ENCODE measurements at places on chromosomes 12 and 14.

- DNase-seq, result no peak
These were observed 12.2 kb downstream of the CLMN start for GRCh38 chr14:95307402-95308041.

DNA sequence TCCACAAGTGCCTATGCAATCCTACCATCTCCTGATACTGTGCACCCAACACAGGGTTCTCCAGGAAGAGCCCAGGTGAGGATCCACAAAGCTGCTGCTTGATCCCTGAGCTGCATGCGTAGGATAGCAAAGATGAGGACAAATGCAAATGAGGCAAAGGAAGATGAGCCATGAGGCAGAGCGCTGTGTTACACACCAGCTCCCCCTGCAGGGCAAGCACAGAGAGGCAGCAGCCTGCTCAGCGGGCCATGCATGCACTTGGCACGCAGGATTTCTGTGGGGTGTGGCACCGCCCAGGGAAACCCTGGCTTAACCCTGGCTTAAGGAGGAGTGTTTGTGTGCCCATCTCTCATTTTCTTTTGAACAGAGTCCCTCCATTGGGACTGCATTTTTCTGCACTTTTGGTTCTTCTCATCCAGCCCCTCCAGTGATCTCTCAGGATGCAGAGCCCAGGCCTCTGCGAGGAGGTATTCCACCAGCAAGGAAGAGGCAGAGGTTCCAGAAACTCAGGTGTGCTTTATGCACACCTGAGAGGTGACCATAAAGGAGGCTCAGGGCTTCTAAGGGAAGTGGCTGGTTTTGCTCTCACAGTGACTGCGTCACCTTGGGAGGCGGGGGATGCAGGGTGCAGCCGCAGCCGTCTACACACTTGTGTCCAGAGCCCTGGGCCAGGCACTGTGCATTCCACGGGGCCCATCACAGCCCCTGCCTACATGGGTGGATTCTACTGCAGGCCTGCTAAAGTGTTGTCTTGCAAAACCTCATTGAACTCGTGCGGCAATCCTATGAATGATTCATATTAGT, 973.3 kb upstream of the TMEM132C start:
- peak; percentile 3 for DNase-seq

DNA sequence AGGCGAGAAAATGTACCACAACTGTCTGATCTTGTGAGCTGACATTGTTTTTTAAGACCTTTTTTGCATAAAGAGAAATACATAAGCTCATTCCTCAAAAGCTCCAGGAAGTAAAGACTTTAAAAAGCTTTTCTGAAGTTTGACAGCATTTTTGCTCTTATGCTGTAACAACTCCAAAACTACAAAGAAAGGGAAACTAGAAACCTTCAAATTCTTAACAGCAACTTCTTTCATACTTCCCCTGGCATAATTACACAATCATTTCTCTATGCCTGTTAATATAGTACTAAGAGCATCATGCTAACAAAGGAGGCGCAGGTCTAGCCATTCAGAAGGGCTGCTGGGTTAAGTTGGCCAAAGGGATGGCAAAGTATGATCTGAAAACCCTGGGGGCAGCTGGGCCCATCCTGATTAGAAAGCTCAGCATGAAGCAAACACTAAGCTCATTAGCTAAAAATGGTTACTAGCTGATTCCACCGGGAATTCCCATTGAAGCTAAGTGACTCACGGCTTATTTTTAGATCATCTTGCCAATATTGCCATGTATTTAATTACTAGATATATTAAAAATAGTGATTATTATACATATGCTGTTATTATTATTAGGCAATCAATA, 26.1 kb upstream of the ANP32D start:
- no peak for DNase-seq

DNA sequence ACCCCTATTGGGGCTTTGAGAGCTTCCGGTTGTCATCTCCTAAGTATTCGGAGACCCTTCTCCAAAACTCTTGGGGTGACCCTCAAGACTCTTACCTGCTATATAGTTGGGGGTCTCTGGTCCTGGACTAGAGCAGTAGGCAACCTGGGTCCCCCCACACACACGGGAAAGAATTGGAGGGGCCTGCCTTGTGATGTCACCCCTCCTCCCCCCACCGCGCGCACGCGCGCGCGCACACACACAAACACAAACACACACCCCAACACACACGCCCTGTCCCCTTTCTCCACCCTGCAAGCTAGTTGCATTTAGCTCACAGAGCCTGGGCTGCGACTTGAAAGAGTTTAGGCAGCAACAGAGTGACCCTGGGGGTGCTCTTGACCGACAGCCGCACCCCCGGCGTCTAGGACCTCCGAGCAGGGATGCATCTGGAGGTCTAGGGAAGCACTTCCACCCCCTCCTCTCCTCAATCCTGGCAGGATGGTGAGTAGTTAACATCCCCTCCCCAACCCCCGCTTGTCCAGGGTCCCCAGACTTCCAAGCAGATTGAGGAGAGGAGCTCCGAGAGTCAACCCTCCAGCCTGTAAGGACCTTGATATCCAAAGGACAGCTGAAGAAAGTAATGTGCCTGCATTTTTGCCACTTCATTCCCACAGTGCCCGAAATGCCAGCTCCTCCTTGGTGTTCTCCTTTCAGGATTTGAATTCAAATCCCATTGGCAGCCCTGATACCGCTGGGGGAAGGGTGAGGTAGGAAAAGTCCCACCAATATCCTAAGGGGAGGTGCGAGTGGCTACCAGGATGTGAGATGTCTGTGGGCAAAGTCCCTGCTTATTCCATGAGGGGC, 1.4 kb upstream of the DNAJC14 start:
- DNase-seq, result peak; percentile 29

DNA sequence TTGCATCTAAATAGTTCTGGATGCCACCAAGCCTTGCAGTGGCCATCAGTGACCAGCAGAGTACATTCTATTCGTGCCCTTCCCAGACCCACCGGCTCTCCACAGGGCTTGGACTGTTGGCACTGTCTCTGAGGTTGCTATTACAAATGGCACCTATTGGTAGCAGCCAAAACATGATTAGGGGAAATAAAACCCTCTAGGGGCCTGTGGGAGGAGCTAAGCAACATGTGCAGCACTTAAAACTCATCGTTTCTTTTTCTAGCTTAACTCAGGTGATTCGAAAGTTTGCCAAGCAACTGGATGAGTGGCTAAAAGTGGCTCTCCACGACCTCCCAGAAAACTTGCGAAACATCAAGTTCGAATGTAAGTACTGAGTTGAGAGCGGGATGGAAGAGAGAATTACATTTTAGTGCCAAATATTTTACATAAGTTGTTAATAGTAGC, 65.4 kb upstream of the RIC8B start:
- DNase-seq, result no peak

GRCh38 chr14:61591862-61592261, 103.5 kb upstream of the HIF1A start:
- no peak for DNase-seq

DNA sequence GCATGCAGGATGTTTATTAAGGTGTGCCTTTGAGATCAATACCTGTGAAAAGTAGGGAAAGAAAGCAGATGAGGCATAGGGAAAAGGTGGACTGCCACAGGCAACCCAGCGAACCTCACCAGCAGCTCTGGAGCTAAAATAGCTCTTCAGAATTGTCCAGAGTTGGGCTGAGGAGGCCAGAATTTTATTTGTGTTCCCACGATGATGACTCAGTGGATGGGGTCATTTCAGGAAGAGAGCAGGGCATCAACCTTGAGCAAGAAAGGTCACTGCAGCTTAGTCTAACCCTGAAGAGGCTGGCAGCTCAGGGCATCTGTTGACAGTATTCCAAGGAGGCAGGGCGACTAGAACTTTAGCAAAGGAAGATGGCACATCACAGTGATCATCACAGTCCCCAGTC, 696.1 kb downstream of the DIO2 start:
- no peak for DNase-seq

GRCh38 chr14:57834961-57835360, 30.9 kb downstream of the SLC35F4 start:
- no peak for DNase-seq

- no peak for DNase-seq
These were observed 107.4 kb downstream of the TSHR start for GRCh38 chr14:81062816-81063215.

DNA sequence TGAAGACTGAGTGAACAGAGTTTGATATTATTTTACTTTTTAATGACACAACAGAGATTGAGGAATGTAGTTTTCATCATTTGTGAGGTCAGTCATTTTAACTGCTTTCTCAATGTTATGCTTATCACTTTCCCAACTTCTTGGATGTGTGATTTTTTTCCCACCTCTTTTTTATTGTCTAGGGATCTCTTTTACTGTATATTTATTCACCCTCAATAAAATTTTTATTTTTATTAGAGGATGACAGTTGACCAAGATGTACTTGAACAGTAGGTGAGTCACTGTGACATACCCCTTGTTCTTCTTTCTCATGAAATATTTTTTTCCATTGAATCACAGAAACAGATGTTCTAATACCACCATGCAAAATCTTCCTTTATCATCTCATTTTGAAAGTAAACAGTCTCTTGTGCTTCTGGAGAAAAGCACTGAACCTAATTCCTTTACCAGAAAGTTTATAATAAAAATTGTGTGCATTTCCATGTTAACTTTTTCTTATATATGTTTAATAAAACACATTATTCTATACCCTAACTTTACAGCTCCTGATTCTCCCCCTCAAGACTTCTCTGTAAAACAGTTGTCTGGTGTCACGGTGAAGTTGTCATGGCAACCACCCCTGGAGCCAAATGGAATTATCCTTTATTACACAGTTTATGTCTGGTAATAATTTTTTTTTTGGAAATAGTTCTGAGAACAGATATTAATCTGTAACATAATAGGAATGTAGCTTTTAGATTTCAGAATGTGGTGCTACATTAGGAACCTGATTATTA, 65.9 kb downstream of the PTPRQ start:
- DNase-seq, result no peak

GRCh38 chr12:85690146-85690545, 146.1 kb downstream of the RASSF9 start:
- DNase-seq, result no peak

- DNase-seq, result no peak
These were observed 79.3 kb upstream of the TSPAN11 start for GRCh38 chr12:30847259-30847658.

DNA sequence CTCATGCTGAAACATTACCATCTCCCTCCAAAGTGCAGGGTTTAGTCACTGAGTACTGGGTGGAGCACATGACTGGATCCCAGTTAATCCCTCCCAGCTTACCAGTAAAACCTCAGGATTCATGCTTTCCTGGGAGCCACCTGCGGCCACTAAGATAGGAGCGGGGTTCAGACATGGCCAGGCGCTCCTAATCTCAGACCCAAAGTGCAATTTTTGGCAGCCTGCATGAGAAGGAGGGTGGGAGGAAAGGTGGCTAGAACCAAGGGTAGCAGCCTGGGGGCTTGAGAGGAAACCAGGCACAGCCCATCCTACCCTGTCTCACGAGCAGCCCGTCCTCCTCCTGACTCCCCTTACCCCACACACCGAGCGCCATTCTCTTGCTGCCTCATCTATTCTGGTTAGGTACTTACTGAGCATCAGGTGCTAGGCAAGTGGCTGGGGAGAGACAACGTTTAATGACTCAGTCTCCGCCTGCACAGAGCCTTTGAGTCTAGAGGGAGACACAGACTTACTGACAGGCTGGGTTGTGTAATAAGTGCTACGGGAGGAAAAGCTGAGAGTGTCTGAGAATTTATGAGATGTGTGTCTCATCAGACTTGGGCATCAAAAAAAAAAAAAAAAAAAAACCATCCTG, 9.9 kb downstream of the GPRC5A start:
- no peak for DNase-seq

DNA sequence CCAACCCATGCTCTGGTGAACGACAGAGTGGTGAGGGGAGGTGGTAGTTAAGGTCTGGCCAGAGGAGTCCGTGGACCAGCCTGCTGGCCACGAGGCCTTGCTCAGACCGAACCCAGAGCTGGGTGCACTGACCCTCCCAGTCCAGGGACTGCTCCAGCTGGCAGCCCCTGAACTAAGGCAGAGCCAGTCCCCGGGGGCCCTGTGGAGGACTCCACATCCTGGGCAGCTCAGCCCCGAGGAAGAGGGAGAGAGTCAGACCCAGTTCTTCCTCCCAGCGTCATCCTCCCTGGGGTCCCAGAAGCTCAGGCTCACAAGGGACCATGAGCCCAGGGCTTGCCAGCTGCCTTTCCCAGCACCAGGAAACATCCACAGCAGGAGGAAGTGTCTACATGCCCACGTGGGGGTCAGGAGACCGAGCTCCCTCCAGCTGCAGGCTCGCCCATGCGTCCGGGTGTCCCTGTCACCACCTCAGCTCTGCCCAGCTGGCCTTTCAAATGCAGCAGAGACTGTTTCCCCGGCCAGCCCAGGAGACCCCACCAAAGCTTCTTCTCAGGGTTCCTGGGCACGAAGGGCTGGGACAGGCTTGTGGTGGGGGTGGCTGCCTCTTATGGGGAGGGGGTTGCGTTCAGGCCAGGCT, 194.4 kb downstream of the KIF26A start:
- DNase-seq, result no peak

Data from stimulated activated CD4-positive, alpha-beta T cell treated with anti-CD3 and anti-CD28 coated beads, Interleukin-12 subunit alpha, Interleukin-12 subunit beta, amount 100 ng/mL, for 24 hours (primary cell).